CD4-positive, alpha-beta T cell treated with Interferon gamma for 1 hour (primary cell): ENCODE measurements at places on chromosomes 6 and 20.

DNA sequence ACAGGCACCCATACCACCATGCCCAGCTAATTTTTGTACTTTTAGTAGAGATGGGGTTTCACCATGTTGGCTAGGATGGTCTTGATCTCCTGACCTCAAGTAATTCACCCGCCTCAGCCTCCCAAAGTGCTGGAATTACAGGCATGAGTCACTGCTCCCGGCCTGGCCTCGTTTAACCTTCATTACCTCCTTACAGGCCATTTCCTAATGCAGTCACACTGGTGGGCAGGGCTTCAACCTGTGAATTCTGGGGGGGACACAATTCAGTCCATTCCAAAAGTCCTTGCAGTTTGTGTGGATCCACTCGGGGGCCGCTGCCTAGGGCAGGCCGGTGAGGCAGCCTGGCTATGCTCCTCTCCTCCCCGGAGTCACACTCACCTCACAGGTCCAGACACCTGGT is 112.4 kb upstream of the SNX9 start:
- DNase-seq, result no peak

DNA sequence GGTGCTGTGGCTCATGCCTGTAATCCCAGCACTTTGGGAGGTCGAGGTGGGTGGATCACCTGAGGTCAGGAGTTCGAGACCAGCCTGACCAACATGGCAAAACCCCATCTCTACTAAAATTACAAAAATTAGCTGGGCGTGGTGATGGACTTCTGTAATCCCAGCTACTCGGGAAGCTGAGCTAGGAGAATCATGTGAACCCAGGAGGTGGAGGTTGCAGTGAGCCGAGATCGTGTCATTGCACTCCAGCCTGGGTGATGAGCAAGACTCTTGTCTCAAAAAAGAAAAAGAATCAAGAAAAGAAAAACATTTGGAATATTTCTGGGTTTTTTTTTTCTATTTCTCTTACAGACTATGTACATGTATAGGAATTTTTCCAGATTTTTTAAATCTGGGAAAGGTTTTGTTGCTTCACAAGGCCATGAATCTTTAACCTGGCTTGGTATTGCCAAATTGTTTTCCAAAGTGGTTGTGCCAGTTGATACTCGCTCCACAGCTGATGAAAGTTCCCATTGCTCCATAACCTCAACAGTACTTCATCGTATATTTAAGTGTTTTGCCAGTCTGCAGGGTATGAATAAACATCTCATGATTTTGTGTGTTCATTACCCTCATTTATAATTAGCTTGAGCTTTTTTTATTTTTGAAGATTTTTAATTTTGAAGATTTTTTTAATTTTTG is 33.5 kb downstream of the RNF217 start:
- DNase-seq, result no peak

DNA sequence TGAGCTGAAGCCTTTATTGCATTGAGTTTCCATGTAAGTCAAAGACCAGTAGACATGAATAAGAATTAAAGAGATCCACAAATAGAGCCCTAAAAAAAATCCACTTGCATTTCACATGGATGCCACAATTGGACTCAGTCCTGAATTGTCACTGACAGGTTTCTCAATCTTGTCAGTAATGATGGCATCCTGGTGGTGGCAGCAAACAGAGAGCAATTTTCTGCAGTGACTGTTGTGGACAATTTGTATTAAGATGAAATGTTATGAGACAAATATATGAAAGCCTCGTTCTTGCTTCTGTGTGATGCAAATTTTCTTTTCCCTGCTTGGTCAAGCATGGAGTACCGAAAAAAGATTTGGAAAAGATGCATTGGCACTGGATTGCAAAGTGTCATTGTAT is 278.9 kb downstream of the SAMD5 start:
- DNase-seq, result no peak

DNA sequence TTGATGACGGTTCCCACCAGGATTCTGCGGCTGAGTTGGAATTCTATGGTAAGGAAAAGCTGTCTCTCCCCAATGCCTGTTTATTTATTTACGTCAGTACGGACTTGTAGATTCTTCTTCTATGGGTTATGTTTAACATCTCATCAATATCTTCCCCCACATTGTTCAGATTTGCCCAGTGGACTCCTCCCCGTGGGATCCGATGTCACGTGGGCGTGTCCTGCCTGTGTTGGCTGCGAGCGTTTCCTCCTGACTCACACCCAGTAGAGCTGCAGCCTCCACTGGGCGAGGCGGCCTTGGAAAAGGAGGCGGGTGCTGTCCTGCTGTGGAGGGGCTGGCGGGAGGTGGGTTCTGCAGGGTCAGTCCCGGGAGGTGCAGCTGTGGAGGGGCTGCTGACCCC is 46.8 kb upstream of the SLCO4A1 start:
- no peak for DNase-seq

DNA sequence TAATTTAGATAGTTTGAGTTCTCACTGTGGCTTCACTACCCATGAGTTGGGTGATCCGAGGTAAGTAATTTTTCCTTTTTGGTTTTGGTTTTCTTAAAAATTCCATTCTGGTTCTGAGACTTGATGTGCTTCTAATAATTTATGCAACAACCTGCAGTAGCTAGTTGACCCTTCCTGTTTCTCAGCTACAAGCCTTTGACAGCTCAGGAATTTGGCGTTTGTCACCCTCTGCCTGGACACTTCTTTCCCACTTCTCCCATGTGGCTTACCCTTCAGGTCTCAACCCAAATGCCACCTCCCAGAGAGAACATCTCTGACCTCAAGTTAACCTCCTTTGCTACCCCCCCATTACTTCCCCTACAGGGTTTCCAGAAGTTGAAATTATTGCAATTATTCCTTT is 49.7 kb upstream of the TSHZ2 start:
- DNase-seq, result no peak

DNA sequence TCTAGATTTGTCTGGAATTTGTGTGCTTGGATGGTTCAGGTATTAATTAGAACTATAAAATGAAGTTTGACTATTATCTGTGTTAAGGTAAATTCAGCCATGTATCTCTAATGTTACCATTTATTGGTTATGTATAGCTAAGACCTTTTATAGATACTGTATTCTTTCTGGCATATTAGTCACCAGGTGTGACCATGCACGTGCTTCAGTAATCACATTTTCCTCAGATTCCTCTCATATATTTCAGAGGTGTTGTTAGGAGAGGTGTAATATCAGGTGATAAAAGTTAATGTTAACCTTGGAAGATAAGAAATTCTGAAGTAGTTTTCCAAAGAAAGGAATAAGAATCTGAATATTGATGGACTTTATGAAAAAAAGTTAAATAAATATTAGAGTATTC is 194.5 kb upstream of the KHDRBS2 start:
- no peak for DNase-seq

DNA sequence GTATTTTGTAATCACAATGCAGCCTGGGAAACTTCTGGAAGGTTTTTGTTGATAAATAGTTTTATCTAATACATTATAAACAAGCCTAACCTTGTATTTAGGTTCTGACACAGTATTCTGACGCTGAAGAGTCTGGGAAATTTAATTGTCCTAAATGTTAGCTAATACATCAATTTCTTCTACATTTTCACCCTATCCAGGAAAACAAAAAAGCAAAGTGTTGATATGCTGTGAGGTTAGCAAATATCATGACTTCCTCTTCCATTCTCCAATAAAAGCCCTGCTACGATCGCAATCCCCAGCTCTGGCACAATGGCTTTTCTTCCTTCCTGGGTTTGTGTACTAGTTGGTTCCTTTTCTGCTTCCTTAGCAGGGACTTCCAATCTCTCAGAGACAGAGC is at the start of gene C6orf58:
C6orf58 (plus strand) TSS at position 301 of the 400 bp plus-strand sequence; CDS start at position 313, 12 bp downstream.
- DNase-seq, result no peak

DNA sequence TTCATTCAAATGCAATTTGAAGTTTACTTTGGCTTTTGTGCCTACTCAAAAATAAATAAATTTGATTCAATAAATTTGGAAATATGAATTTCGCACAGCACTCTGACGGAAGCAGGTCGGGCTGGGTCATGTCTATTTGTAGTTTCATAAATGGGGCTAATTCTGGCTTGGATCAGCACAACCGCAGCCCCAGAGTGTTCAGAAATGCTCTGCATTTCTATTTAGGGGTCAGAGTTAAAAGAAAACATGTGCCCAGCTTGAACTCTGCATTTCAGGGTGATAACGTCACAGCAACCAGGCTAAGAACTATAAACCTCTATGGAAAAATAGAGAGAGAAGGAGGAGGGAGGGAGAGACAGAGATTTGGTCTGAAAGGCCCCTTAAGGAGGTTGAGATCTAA is 480.9 kb upstream of the NOX3 start:
- DNase-seq, result no peak

DNA sequence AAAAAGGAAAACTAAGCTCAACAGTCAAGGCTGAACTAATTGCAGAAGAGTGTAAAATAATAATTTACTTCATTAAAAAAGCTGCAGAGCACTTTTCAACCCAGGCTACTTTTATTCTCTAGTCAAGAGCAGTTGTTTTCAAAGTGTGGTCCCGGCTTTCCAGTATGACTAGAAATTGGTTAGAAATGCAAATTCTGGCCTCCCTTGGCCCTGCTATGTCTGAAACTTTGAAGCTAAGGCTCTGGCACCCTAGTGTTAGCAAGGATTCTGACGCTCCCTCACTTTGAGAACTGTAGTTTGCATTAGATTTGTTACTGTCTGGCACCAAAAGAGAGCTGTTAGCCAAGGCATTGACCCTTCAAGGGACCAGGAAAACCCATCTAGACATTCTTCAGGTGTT is 9.5 kb upstream of the NXT1 start:
- DNase-seq, result no peak

DNA sequence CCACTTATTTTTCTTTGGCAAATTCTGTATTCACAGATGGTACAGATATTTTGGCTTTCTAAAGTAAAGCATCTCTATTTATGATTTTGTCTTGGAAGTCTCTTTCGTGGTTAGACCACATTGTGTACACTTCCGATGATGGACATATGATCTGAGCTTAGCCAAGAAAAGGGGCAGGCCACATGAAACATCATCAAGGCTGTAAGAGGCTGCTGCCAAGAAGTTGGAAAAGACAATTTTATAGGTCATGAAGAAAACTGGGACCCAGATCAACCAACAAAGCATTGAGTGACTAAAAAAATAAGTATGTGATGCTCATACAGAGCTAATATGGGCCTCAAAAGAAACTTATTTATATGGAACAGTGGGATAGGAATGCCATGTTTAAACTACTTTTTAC is 266.4 kb downstream of the HAO1 start:
- DNase-seq, result no peak

DNA sequence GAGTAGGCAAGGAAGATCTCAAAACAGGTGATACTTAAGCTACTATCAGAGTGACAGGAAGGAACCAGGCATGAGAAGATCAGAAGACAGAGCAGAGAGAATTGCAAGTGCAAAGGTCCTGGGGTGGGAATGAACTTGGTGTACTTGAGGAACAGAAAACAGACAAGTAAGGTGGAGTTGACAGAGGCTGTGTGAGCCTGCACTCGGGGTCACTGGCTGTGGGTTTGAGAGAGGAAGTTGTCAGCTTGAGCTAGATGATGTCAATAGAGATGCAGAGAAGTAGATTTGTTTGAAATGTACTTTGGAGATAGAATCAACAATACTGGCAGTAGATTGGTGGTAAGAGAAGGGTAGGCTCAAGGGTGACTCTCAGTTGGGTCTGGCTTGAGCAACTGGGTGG is 209.5 kb downstream of the CLIC5 start:
- no peak for DNase-seq

GRCh38 chr6:26183581-26184366 is 96.5 kb downstream of the HFE start:
- peak; percentile 67 for DNase-seq

- DNase-seq, result no peak
Measured at GRCh38 chr6:85278466-85279035, 171.3 kb upstream of the NT5E start.

DNA sequence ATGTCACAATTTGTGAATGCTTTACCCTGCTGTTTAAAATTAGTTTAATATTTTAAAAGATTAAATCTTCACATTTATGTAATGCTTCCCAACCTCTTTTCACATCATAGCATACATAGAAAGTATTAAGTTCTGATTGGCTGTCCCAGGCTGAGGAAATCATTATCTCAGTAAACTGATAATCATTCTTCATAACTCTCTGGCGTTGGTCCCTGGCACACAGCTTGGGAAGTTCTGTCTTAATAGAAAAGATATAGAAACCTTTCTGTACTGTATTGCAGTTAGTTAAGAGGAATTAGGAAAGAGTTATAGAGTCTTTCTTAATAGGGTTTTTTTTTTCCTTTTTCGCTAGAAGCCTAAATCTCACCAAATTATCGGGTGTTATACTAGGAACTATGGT is 85.4 kb downstream of the CBFA2T2 start:
- DNase-seq, result no peak

DNA sequence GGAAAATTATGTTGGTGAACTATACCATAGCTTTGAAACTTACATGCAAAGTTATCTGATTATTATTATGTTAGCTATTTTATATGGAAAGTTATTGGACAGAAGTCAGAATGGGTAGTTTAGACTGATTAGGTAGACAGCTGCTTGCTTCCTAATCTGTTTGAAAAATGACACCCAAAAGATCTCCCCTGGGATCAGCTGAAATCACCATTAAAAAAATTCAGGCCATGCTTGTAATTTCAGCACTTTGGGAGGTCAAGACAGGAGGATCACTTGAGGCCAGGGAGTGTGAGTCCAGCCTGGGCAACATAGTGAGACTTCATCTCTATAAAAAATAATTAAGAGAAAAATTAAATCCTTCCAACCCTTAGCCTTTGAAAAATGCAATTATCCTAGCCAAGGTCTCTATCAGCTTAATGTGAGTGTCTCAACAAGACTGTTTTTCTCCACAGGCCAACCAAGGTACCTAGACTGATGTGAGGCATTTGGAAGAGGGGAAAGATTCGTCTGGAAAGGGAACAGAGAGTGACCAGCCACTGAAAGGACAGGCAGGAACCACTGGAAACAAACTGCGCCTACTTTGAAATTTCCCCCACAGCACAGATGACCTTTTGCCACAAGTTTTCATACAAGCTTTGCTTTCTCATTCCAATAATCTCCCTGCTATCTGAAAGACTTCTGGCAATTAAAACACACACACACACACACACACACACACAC is 232.3 kb downstream of the GMPR start:
- DNase-seq, result no peak

DNA sequence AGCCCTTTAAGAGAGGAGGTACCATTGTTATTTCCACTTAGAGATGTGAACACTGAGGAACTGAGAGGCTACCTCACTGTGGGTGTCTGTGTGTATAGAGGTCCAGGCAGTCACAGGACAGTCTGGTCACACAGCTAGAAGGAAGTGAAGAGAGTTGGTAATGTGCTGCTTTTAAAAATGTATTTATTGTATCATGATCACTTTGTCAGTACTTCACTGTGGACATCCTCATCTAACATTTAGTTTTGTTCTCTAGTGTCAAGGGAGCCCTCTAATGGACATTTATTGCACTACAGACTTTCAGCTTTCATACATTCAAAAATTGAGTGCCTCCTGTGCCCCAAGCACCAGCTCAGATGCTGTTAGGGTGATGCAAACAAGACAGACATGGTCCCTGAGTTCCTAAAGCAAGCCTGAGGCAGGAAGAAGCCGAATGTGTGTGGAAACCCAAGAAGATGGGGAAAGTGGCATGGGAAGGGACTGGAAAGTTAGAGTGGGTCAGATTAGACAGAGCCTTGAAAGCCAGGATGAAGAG is 123.0 kb downstream of the SLC16A10 start:
- DNase-seq, result no peak
